ENCODE measurements at places on chromosomes 5 and 9.

DNA sequence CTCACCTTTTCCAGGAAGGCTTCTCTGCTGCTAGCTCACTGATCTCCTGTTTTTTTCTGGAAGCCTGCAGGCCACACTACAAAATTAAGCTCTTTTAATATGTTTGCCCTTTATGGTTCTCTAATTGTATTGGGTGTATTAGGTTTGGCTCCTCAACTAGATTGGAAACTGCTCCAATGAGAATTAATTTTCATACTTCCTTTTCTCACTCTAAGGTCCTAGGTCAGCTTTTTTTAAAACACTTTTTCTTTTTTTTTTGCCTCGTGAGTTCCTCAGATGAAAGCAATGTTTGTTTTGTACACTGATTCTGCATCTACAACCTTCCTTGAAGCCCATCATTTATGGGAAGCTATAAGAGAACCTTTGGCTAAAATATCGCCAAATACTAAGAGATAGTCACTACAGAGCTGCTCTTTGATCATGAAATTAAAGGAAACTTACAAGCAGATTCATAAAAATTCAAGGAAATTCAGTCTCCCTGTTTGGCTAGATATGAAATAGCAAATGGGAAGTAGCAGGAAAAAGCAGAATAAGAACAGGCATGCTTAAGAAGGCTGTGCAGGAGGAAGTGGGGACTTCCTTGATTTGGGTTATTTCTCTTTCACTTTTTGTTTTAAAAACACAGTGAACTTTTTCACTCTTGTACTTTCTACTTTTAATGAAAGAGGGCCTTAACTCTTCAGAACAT, 55.2 kb upstream of the FYB1 start:
- no peak for DNase-seq

DNA sequence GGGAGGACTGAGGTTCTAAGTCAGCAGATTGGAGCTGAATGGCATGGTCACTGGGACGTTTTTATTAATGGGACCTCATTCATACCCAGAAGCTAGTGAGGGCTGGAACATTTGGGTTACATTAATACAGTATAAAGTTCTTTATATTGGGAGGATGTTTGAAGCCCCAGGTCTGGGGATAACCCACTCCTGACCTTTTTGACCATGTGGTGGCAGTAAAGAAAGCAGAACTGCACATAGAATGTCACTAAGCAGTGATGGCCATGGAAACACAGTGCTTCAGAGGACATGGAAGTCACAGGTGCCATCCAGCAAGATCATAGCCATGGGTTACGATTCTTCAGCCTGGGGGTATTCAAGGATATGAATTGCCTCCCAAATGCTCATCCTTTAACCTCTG, 176.0 kb downstream of the ATP10B start:
- DNase-seq = no peak

GRCh38 chr9:38322937-38323336, 69.6 kb upstream of the ALDH1B1 start:
- DNase-seq = no peak

DNA sequence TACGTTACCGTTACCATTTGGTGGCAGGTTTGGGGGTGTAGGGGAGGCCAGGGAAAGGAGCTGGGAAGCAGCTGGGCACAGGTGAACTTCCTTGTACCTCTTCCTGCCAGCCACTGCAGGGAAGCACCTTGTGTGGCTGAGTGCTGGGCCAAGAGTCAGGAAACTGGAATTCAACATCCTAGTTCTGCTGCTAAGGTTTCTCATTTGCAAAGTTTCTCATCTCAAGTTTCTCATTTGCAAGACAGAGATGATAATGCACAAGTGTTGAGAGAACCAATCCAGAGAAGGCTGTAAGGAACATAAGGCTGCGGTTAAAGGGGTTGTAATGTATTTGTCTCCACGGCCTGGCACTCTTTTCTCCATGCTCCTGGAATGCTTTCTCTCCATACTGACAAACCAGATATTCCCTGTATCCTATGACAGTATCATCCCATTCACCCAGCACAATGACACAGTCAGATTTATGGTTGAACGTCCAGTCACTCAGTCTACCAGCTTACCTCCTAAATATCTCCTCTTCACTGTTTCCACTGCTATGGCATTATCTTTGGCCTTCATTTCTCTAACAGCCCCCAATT, 33.6 kb upstream of the LARP1 start:
- DNase-seq = no peak

GRCh38 chr5:178640331-178641045, 13.6 kb upstream of the CLK4 start:
- DNase-seq = no peak

DNA sequence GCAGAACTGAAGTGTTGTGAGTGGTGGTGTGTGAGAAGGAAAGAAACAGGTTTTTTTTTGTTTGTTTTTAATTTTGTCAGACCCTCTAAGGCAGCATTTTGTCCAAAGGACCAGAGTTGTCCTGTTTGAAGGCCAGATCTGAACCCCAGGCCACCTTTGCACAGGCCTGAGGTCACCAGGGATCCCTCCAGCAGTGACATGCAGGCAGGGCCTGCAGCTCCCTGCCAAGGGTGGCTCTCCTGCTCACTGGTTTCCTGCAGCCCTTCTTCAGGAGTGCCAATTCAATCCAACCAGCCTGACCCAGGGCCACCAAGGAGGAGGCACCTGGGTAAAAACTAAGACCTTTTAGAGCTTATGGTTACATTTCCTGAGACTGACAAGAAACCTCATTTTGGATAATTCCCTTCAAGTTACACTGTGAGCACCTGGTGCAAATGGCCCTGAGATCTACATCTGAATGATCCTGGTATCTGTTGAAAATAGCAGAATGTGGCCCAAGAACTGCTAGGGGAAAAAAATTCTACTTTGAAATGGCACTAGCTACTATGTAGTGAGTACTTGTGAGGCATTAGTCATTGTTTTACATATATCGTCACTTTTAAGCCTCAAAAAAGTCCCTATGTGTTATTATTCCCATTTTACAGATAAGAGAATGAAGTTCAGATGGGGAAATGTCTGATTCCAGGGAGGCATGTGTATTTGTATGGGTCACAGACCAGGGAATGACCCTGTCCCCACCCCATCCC, 33.5 kb upstream of the SMU1 start:
- DNase-seq = no peak

- DNase-seq = no peak
Observed at GRCh38 chr5:157616785-157617184, 35.5 kb downstream of the SOX30 start.

- no peak for DNase-seq
Observed at GRCh38 chr5:83418356-83419321, 52.9 kb upstream of the VCAN start.

GRCh38 chr5:98402130-98402529, 371.3 kb upstream of the RGMB start:
- no peak for DNase-seq

DNA sequence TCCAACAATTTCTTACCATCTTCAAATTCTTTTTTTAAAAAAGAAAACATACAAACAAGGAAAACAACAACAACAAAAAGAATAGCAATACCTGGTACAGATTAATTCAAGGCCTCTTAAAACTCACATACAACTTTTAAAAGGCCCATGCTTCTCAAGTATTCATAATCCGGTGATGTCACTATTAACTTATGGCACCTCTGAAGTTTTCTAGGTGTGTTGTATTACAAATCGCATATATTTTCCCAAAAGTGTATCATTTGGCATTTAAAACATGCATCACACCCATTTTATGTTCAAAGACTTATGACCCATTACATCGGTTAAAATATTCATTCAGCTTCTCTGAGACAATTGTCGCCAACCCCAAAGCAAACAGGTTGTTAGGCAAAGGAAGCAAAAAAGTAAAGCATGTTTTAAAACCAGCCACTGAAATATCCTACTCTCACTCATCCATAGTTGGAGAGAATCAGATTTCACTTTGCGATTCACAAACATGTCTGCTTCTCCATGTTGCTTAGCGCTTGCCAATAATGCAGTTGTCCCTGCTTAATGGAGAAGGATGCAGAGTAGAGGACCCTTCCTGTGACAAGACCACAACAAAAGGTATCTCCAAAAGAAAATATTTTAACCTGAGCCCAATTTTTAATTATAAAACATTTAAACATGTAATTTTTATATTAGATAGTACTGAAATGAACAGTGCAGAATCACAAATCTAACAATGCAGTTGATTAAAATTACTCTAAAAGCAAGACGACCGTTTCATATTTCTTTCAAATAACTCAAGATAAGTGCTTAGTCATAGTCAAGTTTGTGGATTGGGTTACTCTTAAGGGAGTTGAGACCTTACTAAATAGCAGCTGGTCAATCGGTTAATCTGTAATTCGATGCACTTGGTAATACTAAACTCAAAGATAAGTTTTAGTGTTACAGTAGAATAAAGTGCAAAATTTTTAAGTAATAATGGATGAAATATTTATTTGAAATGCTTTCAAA, 1.6 kb downstream of the SKP1 start:
- DNase-seq = no peak

DNA sequence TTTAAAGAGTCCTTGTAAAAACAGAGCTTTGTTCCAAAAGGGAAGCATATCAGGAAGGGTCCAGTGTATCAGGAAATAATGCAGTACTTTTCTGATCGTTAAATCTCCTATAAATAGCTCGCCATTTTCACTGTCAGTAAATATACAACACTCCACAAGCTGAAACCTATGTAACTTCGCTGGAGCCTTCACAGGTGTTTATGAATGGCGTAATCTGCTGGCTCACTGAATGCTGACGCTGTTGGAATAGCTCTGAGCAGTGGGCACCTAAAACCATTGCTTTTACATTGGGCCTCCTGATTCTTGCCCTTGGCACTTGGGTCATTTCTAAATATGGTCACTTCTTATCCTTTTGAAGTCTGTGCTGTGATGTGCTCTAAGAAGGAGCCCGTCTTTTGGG, 4.3 kb downstream of the SHC3 start:
- no peak for DNase-seq

- no peak for DNase-seq
Observed at GRCh38 chr5:165304193-165304827, 1798.9 kb downstream of the MAT2B start.

DNA sequence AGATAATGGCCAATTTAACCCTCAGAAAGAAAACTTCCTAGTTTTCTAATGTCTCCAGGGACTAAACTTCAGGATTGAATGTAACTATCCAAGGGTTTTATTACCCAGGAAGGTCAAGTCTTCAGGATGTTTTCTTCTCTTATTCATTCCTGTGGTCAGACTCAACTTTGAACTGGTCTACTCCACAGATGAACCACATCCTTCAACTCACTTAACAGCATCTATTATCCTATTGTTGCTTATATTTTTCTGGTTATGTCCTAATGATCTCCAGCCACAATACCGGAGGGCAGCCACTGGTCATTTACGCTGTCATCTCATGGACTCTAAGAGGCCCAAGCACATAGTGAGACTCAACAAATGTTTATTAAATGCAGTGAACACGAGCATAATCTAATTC, 47.2 kb upstream of the LIFR start:
- no peak for DNase-seq

- DNase-seq = no peak
Observed at GRCh38 chr5:43675357-43675756, 72.4 kb downstream of the NNT start.

DNA sequence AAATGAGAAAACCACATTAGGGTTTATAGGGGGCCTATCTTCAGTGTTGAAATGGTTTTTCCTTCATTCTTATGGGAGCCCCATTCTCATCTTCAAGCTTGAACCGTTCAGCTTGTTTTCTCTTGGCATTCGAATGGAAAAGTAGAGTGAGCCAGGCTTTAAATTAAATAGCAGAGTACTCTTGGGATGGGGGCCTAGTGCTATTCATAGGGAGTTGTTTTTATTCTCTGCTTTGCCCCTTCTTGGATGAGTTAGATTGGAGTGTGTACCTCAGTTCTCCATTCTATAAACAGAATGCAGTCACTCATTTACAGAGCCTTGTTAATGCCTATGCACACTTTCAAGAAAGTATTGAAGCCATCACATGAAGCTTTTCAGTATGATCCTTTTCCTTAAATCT, 127.9 kb downstream of the FAM170A start:
- no peak for DNase-seq

GRCh38 chr5:43386960-43387362, 25.2 kb downstream of the CCL28 start:
- no peak for DNase-seq

DNA sequence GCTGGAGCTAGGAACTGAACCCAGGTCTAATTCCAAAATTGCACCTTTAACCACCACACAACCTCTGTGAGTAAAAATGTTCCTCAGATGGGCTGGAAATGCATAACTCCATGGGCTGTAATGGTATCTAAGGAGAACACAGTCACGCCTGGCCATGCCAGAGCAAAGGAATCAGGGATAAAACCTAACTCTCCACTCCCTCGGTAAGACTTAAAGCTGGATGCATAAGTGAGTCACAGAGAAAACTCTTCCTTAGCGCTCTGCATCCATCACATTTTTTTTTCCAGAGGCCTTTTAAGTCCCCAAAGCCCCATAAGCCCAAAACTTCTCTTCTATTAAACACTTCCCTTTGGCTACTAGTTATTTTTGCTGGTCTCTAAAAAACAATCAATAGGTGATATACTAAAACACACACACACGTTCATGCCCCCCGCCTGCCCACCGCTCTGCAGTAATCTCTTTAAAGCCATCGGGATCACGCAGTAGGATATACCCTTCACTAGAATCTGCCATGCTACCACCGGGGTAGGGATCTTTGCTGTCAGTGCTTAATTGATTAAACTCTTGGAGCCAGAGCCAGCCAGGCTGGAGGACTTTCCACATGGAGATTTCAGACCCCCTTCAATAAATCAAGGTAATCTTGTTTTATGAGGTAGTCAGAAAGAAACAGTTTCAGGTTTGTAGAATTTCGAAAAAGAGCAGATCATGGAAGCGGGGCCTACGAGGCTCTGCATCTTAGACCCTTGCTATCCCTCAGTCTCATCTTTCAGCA, 212.9 kb downstream of the MAPKAP1 start:
- DNase-seq = peak; percentile 41

- DNase-seq = no peak
Observed at GRCh38 chr5:89735082-89735481, 674.5 kb downstream of the CETN3 start.
